ENCODE measurements at places on chromosomes 2 and 18. TPM values are rescaled to one million over a fixed set of nuclear protein-coding genes. Genes with fewer than 3 reads are reported as not detected.

The RGPD4 gene
- not detected for total RNA-seq

DNA sequence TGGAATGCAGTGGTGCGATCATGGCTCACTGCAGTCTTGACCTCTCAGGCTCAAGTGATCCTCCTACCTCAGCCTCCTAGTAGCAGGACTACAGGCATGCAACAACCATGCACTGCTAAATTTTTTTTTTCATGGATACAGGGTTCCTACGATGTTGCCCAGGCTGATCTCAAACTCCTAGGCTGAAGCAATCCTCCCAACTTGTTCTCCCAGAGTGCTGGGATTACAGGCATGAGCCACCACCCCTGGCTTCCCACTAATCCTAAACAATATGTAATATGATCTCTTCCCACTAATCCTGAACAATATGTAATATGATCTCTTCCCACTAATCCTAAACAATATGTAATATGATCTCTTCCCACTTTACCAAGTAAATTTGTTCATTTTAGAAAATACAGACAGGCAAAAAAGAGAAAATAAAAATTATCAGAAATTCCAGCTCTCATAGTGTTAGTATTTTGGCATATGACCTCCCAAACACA, 33.7 kb upstream of the C18orf32 start:
- no peak for DNase-seq

GRCh38 chr2:160269365-160269764, 69.3 kb upstream of the ITGB6 start:
- DNase-seq, result no peak

DNA sequence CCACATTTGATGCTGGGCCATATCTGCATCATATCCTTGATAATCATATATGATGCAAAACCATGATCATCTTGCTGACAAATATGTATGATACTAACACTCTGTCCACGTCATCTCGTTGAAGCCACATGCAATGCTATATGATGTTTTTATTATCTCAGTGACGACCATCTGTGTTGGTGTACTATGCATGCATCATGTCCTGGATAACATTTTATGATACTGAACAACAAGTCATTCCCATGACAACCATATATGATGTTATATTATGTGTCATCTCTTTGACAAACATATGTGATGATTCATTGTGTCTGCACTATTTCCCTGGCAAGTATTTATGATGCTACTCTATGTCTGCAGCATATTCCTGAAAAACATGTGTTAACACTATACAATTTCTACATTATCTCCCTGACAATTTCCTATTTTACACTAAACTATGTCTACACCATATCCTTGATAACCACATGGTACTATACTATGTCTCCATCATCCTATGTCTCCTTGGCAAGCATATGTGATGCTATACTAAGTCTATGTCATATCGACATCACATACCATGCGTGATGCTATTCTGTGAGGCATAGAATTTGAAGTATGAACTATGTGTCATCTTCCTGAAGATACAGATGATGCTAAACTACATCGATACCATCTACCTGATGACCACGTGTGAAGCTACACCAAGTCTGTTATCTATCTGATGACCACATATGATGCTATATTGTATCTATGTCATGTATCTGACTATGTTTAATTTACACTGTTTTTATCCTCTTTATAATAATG, 37.0 kb downstream of the DAW1 start:
- DNase-seq, result no peak

DNA sequence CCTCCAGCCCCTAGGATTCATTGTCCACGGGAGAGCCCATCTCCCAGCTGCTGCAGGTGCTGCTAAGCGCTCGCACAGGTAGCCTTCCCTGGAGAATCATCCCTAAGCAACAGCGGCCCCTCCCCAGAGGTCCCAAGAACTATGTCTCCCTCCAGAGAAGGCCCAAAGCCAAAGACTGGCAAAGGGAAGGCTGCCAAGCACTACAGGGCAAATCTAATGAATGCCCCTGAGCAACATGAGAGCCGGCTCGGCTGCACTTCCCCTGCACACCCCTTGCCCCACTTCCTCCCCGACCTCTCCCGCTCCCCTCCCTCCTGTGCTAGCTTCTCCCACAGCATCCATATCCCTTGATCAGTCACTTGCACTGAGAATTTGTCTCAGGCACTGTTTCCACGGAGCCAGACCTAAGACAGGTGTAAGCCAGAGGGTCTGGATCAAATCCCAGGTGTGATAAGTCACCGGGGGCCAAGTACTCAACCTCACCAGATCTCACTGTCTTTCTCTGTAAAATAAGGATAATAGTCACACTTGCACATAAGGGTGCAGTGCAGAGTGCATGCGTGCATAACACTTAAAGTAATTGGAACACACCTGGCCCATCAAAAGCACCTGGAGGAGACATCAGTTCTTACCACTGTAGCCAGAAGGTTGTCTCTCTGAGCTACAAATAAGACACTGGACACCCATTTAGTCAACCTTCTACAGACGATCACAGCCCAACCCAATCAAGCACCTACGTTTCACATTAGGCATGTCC, 20.1 kb upstream of the COL6A3 start:
- no peak for DNase-seq

Measured in psoas muscle (tissue), 8 donors.